Mesenteric fat pad (tissue), 1 donor: ENCODE measurements at places on chromosomes 7 and 10. TPM values are rescaled to one million over a fixed set of nuclear protein-coding genes. Genes with fewer than 3 reads are reported as not detected.

The SLIT1 gene
- 0.19 TPM for total RNA-seq

DNA sequence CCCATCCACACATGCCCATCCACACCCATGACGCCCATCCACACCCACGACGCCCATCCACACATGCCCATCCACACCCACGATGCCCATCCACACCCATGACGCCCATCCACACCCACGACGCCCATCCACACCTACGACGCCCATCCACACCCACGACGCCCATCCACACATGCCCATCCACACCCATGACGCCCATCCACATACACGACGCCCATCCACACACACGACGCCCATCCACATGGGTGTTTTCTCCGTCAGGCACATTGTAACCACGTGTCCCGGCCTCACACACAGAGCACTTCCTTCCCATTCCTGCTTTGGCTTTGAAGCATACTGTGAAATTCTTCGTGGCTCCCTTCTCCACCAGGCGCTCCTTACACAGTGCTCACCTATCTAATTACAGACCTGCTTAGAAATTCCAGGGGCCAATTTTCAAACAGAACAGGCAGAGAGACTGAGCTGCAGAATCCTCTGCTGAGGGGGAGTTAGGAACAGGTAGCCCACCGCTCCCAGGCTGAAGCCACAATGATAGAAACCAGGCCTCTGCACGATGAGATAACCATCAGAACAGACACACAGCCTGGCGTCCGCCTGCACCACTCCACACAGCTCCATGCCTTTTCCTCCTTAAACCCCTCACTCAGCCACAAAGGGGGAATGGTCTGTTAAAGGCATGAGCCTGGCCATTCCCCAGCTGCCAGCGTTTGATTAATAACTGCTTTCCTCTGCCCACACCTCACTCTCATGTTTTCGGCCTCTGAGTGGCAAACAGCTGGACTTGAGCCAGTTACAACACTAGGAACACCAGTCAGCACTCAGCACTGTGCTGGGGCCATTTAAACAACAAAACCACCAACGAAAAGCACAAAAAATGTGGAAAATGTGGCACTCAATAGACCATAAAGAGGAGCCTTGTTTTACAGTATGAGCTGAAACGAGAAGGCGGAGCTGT, 501.6 kb downstream of the PTPRN2 start:
- peak; percentile 49 for DNase-seq

The DOCK4 gene
- 40.9 TPM for total RNA-seq

The HOXA7 gene
- 7.5 TPM for total RNA-seq

DNA sequence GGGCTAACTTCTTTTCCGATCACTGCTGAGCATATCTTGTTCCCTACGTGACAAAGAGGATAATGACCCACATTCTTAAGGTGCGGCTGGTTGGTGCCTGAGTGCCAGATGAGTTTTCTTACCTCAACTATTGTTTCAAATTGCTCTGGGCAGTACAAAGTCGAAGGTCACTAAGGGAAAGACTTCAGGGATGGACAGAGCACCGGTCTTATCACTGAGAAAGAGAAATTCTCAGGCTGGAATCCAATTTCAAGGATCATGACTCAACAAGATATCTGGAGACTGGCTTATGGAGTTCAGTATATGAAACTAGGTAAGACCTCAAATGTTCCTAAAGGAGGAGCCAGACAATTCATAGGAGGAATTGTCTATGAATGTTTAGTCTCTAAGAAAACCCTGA, 780.3 kb downstream of the SUGCT start:
- no peak for DNase-seq

DNA sequence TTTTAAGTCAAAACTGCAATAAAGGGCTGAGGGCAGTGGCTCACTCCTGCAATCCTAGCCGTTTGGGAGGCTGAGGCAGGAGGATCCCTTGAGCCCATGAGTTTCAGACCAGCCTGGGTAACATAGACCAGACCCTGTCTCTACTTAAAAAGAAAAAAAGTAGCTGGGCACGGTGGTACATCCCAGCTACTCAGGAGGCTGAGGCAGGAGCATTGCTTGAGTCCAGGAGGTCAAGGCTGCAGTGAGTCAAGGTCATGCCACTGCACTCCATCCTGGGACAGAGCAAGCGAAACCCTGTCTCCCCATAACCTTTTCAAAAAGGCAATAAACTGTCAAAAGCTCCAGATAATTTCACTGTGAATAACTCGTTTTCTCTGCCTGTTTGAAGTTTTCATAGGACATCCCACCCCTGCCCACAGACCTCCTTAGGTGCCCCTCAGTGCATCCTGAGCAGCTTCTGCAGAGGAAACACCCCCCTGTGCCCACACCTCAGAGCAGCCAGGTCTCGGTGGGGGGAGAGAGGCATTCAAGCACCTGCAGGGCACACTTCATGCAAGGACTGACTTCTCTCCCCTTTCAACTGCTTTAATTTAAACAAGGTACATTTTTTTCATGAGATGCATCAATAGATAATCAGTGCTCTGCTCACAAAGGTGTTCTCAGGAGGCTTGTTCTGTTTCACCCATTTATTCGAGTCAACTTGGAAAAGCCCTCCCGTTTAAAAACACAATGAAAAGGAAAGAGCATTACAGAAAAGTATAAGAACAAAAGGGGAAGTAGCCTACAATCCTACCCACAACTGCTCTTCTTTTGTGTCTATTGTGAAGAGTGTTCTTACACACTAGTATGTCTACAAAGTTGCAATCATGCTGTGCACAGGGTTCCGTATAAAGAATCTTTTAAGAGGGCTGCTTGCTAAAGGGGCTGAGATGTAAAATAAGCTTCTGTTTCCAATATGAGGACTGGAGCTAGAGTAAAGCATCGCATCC, 104.9 kb downstream of the KMT2E start:
- no peak for DNase-seq

DNA sequence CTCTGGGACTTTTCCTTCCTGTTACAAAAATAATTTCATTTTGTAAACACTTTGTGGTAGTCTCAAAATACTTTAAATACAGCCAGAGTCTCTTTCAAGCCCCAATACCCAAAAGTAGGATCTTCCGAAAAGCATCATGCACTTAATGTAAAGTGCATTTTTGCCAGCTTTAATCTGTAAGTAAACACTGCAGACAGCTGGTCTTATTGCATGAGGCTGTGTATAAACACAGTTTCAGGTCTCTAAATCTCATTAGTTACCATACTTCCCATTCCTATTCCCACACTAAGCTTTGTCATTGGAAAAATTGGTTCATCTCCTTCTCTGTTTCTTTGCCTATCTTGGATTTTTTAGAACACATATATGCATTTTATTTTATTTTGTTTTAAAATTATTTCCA, 87.6 kb upstream of the GNAI1 start:
- DNase-seq, result no peak

The ATP6V0A4 gene
- not detected for total RNA-seq

The PI4K2A gene
- 22.3 TPM for total RNA-seq

- DNase-seq, result no peak
These were observed 35.9 kb downstream of the TCF7L2 start for GRCh38 chr10:112985690-112986543.

DNA sequence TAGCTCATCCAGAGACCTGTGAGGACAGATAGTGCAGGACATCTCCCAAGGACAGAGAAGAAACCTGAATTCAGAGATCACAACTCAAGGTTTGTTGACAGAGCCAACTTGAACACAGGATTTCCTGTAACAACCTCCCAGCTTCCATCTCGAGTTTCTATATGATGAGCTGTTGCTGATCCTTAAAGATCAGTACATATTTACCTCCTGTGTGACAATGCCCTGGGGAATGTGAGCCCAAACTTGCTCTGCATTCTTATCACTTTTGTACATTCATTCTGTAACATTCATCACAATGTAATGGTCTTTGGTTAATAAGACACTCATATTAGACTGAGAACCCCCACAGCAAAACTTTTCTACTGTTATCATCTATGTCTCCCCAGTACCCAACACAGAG, 468.6 kb downstream of the XPNPEP1 start:
- DNase-seq, result no peak

- no peak for DNase-seq
These were observed 163.2 kb downstream of the JAZF1 start for GRCh38 chr7:28017372-28017771.

- DNase-seq, result no peak
These were observed 80.4 kb downstream of the AUTS2 start for GRCh38 chr7:69678494-69679187.

The CDK14 gene
- 47.2 TPM for total RNA-seq

The ITIH2 gene
- total RNA-seq, result not detected

DNA sequence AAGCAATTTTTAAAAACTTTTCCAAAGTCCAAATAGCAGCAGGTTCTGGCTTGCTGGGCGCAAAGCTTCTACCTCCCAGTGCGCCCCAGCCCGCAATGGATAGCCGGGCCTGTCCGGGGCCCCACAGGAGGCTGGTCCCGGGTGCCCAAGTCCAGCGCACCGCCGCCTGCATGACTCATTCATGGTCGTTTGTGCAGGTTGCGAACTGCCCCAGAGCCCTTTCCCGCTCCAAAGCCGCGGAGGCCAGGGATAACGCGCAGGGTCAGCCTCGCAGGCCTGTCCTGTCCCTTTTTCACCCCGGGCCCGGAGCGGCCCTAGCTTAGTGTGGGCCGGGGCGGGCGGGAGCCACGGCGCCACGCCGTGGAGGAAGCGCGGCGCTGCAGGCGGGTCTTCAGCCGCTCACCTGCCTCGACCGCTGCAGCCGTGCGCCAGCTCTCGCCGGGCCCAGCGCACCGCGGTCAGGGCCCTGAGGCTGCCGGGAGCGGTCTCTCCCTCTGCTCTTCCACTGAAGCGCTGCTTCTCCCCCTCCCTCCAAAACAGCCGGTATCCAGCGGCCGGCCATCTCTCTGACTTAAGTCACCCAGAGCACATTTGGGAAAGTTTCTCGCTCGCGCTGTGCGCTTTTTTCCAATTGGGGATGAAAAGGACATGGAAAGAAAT, 1.7 kb upstream of the EGR2 start:
- DNase-seq, result peak; percentile 93

- no peak for DNase-seq
These were observed 3.6 kb downstream of the FOXI2 start for GRCh38 chr10:127740596-127740995.

GRCh38 chr7:12570168-12570533, 369 bp upstream of the SCIN start:
- DNase-seq, result no peak

GRCh38 chr7:45890902-45891461, 2.7 kb downstream of the IGFBP1 start:
- DNase-seq, result no peak

DNA sequence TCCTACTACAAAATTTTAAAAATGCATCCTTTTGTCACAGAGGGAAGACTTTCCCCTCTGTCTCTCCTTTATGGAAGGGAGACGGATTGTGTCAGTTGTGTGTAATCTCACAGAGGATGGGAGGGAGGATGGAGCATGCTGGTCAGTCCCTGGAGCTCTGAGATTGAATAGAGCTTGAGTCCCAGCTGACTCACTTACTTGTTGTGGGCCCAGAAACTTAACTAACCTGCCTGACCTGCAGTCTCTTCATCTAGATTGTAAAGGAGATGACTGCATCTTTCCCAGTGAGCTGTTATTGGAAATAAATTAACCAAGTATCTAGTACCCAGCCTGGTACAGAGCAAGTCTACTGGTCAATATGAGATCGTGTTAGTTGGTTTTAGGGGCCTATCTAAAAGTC, 77.9 kb upstream of the ADO start:
- DNase-seq, result no peak

GRCh38 chr10:21726601-21727225, 192.7 kb downstream of the MLLT10 start:
- DNase-seq, result no peak

DNA sequence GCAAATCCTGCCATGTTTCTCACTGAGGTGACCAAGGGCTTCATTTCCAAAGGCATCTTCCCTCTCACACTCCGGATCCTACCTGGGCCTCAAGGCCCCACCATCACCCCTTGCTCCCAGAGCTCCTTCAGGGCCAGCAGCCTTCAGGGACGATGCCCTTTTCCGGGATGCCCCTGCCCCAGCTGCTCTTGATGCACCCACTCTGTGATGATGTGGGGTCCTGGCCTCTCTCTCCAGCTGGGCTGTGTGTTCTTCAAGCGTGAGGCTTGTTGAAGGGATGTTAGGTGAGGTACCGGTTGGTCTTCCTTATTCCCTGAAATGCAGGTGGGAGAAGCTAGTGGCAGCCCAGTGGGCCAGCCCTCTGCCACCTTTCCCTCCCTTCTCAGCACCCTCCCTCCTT, 18.4 kb upstream of the SLC18A2 start:
- no peak for DNase-seq

DNA sequence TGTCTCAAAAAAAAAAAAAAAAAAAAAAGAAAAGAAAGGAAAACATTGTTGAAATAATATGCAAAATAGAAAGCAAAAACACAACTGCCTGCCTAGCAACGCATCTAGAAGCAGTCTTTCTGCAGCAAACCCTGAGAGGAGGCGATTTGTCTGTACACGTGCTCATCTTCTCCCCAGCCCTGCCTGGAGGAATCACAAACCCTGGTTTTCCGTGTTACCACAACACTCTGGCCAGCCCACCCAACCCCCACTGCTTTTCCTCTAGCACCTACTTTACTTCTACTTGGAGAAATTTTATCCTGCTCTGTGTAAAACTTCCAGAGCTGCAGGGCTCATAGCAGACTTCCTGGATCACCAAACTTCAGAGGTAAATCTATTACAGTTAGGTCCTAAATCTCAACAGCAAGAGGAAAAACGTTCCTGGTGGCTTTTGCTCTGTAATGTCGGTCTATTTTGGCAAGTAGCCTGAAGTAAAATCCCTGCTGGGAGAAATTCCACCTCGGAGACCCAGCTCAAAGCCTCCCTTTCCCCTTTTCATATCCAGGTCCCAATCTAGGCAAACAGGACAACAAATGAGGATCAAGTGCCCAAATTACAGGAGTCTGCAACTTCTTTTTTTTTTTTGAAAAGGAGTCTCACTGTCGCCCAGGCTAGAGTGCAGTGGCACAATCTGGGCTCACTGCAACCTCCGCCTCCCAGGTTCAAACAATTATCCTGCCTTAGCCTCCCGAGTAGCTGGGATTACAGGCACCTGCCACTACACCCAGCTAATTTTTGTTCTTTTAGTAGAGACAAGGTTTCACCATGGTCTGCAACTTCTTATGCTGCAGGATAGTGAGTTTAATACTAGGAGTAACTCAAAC, 91.6 kb downstream of the DNMBP start:
- no peak for DNase-seq

DNA sequence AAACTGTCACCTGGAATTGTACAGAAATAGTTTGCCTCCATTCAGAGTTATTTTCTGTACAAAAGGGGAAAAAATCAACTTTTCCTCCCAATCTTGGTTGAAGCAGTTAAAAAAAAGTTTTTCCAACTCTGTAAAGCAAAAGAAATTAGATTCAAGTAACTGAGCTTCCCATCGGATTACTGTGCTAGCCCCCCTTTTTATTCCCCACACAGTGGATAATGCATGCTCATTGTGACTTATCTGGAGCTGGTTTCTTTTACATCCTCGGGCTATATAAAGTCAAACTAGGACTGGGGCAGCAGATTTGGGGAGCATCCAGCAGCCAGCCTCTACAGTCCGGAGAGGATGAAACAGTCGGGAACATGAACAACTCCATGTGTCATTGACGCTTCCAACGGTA, at the start of gene TECTB:
TSS of gene TECTB (plus strand) at position 301 of the 400 bp plus-strand sequence. CDS start 335 bp downstream, outside the sequence.
- no peak for DNase-seq

DNA sequence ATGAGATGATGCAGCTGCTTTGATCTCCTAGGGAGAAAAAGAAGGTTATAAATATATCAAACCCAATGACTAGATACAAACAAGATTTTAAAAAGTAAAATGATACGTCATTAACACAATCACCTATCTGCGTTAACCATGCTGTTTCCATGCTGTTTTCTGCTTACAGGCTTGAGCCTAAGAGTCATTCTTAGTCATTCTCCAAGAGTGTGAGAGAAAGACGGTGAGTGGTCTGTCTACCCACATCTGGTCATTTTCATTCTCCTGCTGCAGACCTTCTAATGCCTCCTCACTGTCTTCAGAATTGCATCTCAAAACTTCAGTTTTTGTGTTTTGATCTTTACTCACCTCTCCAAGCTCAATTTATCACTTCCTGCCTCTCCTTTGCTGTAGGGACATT, 98.0 kb upstream of the ELMO1 start:
- DNase-seq, result no peak

The BTBD16 gene
- total RNA-seq, result not detected
